ENCODE measurements at places on chromosomes 2 and 18.

GRCh38 chr18:58186258-58186948 lies 142.4 kb downstream of the NEDD4L start:
- DNase-seq = peak; percentile 77

DNA sequence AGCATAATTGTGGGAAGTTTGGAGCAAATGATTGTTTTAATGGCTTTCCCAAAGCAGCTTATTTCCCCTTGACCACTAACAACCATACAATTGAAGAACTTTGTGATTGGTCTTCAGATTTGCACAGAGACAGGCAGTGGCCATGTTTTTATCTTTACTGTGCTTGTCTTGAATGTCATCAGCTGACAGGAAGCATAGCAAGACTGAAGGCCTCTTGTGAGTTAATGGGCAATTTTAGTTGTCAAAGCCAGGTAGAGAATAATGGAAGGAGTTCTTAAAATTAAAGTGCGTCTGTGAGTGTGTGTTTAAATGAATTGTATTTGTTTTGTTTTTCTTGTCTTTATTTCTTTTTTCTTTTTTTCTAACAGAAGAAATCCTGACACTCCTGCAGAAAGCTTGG lies 809.9 kb downstream of the TSN start:
- DNase-seq = no peak

DNA sequence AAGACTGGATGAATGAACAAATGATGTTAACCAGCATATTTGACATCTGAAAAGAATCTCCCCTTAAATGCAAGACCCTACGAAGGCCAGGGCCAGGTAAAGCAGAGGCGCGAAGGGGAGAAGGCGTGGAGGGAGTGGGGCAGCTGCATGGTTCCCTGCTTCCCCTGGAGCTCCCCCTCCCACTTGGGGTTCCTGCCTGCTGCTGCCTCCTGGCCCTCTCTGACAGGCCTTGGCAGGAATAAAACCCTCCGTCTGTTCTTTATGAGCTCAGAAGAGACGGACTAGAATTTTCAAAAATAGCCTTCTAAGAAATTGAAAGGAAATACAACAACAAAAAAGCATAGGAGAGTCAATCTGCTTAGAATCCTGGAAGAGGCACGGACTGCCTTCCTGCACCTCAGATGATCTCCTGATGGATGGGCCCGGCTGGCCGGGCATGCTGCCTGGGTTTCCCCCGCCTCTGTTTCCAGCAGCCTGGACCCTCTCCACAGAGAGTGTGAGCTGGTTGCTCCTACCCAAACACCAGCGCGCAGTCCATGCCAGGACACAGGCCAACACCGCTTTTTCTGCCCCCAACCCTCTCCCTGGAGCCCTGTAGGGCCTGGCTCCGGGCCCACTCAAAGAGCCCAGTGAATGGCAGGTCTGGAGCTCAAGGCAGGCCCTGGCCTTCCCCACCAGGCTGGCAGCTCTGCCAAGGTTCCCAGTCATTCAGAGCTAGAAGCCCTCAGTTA lies 23.9 kb downstream of the CFAP65 start:
- no peak for DNase-seq

GRCh38 chr2:65666156-65666725 lies 233.8 kb upstream of the SPRED2 start:
- DNase-seq = peak; percentile 35

DNA sequence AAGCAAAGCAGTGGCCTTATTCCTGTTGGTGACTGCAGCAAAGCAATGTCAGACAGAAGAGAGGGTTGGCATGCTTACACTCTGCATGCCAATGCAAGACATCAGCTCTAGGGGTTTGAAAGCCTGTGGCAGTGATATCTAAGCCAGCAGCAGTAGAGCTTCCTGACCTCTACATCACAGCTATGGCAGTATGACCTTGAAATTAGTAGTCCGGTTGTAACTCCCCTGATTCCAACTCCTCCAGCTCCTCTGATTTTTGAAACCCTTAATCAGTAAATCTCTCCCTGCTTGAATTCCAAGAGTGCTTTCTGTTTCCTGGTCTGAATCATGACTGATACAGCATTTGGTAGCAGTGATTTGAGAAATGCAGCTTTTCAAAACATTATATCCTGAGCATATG lies 60.0 kb upstream of the LRP1B start:
- peak; percentile 54 for DNase-seq

GRCh38 chr2:238286095-238286494 lies 2.3 kb downstream of the PER2 start:
- no peak for DNase-seq

DNA sequence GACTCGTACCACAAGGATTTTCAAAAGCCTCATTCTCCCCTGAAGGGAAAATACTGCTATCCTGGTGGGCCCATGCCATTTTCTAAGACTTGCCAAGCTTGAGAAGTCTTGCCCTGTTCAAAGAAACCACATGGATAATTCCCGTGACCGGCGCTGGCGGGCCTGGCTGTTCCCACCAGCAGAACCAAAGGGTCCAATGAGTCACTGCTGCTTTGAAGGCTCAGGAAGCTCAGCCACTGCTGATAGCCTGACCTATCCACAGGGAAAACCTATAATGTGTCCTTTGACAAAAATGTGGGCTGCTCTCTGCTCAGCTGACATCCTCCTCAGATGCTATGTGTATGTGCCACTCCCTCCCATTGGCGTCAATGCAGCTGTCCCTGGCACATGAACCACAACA lies 137.9 kb upstream of the RAB12 start:
- no peak for DNase-seq

GRCh38 chr18:50030146-50030545 lies 164.8 kb downstream of the MYO5B start:
- no peak for DNase-seq

DNA sequence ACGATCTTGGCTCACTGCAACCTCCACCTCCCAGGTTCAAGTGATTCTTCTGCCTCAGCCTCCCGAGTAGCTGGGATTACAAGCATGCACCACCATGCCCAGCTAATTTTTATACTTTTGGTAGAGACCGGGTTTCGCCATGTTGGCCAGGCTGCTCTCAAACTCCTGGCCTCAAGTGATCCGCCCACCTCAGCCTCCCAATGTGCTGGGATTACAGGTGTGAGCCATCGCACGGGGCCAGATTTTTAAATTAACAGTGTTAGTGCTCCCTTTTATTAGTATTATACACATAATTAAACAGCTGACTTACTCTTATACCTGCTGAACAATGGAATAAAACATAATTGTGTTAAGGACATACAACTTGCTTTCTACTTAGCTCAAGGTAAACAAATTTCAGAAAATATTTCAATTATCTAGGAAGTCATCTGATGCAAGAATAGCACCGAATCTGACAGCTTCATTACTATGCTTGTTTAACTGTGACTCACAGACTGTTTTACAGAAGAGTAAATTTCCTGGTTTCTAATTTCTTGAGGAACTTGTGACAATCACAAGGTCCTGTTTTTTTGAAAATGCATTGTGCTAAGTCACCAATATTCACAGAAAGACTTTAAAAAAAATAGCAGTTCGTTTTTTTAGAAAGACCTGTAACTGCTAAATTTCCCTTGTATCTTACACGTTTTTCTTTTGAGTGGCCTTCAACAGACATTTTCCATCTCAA lies 51.2 kb downstream of the SPIRE1 start:
- peak; percentile 60 for DNase-seq

DNA sequence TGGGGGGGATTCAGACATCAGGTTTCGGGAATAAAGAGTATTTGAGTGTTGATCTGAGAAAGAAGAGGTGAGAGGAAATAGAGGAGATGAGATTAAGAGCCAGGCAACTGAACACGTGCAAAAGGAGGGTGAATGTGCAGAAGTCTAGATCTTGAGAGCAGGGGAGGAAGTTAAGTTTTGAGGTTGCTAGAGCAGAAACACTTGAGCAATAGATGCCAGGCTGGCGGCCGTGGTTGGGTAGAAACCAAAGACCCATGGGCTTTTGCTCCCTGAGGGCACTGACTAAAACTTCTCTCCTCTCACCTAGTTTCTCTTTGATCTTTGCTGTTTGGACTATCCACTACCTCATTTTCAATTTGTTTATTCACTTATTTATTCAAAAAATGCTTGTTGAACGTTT lies 116.0 kb downstream of the CDC42EP3 start:
- DNase-seq = no peak

DNA sequence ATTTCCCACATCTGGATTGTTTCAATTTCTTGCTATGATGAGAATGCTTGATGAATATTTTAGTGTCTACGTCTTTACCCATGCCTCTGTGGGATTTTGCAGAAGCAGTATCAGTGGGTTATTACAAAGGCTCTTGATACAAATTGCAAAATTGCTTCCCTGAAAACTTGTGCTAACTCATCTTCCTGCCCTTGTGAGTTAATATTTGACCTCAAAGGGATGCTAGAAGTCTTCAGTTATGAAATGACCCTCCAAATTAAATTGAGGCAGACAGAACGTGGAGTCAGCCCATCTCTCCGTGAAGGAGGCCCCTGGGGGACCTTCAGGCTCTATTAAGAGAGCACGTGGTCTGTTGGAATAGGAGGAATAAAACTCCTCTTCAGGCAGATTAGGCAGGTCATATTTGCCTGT lies 239.2 kb upstream of the HS6ST1 start:
- peak; percentile 80 for DNase-seq

GRCh38 chr2:198702796-198703195 lies 754.9 kb downstream of the SATB2 start:
- DNase-seq = no peak
